Endodermal cell (in vitro differentiated cells): ENCODE measurements at places on chromosomes 7 and 10. TPM values are rescaled to one million over a fixed set of nuclear protein-coding genes. Genes with fewer than 3 reads are reported as not detected.
A peak's percentile ranks its signal among the peaks of the same experiment; 100 is the strongest.

GRCh38 chr10:93261961-93262610 is 188.4 kb downstream of the CYP26A1 start:
- no peaks in the 10 kb centered on the region for H3K4me1 ChIP-seq
- no peak overlapping the region for H3K4me3 ChIP-seq
- H3K27ac ChIP-seq, result no peak overlapping the region
- no peaks in the 10 kb centered on the region for H3K27me3 ChIP-seq
- H3K36me3 ChIP-seq, result no peaks in the 10 kb centered on the region
- DNase-seq, result no peak

- H3K4me1 ChIP-seq, result no peaks in the 10 kb centered on the region
- no peaks in the 10 kb centered on the region for H3K36me3 ChIP-seq
- no peak for DNase-seq
- H3K4me3 ChIP-seq, result no peak overlapping the region
- H3K27ac ChIP-seq, result no peak overlapping the region
- H3K27me3 ChIP-seq, result no peaks in the 10 kb centered on the region
Observed at GRCh38 chr7:149524394-149524793, 26.8 kb upstream of the ZNF746 start.

GRCh38 chr7:43495572-43495971 is 87.3 kb upstream of the STK17A start:
- H3K27ac ChIP-seq, result no peak overlapping the region
- H3K4me1 ChIP-seq, result no peaks in the 10 kb centered on the region
- DNase-seq, result no peak
- no peaks in the 10 kb centered on the region for H3K27me3 ChIP-seq
- H3K4me3 ChIP-seq, result no peak overlapping the region

GRCh38 chr7:86720306-86720705 is 76.6 kb downstream of the GRM3 start:
- no peak for DNase-seq
- H3K4me1 ChIP-seq, result peaks cover 3% of the 10 kb centered on the region
- no peaks in the 10 kb centered on the region for H3K36me3 ChIP-seq
- no peak overlapping the region for H3K4me3 ChIP-seq
- no peak overlapping the region for H3K27ac ChIP-seq
- peaks cover 6% of the 10 kb centered on the region for H3K27me3 ChIP-seq

GRCh38 chr7:114426824-114427223 is 12.2 kb downstream of the FOXP2 start:
- H3K4me3 ChIP-seq, result no peak overlapping the region
- H3K27me3 ChIP-seq, result no peaks in the 10 kb centered on the region
- H3K36me3 ChIP-seq, result no peaks in the 10 kb centered on the region
- no peak for DNase-seq

GRCh38 chr10:47243791-47244190 is 56.2 kb upstream of the GDF10 start:
- no peak overlapping the region for H3K27ac ChIP-seq
- H3K27me3 ChIP-seq, result peaks cover 18% of the 10 kb centered on the region
- DNase-seq, result peak; percentile 32
- H3K36me3 ChIP-seq, result no peaks in the 10 kb centered on the region

GRCh38 chr7:42493436-42494198 is 256.6 kb upstream of the GLI3 start:
- DNase-seq, result peak; percentile 86
- no peak overlapping the region for H3K27ac ChIP-seq
- peak overlapping the region; percentile 71 for H3K4me3 ChIP-seq
- H3K4me1 ChIP-seq, result no peaks in the 10 kb centered on the region
- no peaks in the 10 kb centered on the region for H3K36me3 ChIP-seq

Gene ZNF735
- total RNA-seq, result not detected in 2 replicates
